ENCODE measurements at places on chromosomes 4 and X.

DNA sequence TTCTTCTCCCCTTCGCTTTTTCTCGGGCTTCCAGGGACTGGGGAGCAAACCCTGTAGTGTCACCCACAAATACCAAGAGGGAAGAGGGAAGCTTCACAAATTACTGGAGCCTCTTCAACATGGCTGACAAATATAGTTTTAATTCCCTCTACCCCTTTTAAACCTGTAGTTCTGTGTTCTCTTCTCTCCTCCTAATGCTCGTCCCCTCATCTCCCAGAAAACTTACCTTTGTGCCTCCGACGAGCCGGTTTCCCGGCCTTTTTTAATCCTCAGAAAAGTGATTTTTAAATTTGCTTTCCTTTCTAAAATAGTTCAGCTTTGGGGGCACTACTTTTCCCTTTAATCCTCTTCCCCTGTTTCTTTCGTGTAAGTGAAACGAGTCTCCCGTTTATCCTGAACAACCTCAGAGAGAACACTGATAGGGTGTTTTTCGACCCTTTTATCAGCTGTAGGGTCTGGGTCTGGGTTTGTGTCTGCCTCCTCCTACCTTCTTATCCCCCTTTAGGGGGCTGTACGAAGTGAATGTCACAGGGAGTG is 408 bp downstream of the TET2 start:
- DNase-seq, result no peak

- no peak for DNase-seq
These were observed 87.0 kb downstream of the IRF2 start for GRCh38 chr4:184387351-184387750.

DNA sequence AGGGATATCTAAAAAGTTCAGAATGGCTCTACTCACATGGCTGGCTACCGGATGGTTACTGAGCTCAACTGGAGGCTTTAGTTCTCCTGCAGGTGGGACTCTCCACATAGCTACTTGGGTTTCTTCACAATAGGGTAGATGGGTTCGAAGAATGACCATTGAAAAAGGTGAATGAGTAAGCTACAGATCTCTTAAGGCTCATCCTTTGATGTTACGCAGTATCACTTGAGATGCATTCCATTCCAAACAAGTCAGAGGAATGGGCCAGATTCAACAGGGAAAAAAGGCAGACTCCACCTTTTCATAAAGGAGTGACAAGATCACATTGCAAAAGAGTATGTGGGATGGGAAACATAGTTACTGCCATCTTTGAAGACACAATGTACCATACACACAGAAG is 52.6 kb downstream of the DDX53 start:
- no peak for DNase-seq

- no peak for DNase-seq
These were observed 324.3 kb upstream of the TAPT1 start for GRCh38 chr4:16550531-16550930.

GRCh38 chr4:87853108-87853507 is 20.3 kb downstream of the MEPE start:
- peak; percentile 5 for DNase-seq

GRCh38 chr4:108336076-108336475 is 167.3 kb upstream of the LEF1 start:
- DNase-seq, result no peak

- DNase-seq, result no peak
These were observed 96.9 kb upstream of the CASK start for GRCh38 chrX:42020225-42020624.

GRCh38 chr4:94307231-94307871 is 35.3 kb downstream of the HPGDS start:
- no peak for DNase-seq

DNA sequence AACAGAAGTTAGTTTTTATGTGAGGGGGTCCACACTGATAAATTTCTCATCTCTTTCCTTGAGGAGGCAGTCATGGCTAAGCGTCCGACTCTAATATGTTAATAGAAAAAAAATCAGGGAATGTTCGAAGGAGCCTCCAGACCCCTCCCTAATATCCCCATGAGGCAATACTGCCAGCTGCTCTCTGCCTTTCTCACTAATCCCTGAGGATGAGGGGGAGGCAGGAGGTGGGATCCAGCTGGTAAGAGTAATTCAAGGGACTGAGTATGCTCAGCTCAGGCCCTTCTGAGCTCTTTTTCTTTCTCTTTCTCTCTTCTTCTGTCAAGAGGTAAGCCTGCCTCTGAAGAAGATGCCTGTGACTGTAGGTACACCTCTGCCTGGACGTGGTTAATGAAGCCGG is 51.7 kb downstream of the PIR start:
- peak; percentile 64 for DNase-seq

DNA sequence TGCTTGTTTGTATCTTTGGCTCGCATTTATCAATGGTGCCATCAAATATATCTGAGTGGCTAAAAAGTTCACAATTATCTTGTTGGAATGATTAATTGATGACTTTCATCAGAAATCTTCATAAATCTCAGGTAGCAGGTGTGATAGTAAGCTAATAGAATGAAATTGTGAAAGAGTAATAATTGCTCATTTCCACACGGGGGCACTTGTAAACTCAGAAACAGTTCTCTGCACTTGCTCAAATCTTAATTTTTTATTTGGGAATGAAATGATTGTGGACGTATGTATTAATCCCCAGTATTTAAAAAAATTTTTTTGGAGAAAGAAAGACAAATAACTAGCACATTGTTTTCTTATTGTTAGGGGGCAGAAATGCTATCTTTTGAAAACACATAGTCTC is 132.8 kb downstream of the DTHD1 start:
- DNase-seq, result no peak

GRCh38 chr4:142812091-142812490 is 34.0 kb downstream of the INPP4B start:
- DNase-seq, result no peak

GRCh38 chr4:6692806-6693205 is 872 bp upstream of the S100P start:
- no peak for DNase-seq

- no peak for DNase-seq
These were observed 37.7 kb upstream of the FRAS1 start for GRCh38 chr4:78019414-78019813.

- no peak for DNase-seq
These were observed 874.0 kb upstream of the AGA start for GRCh38 chr4:178316211-178316610.

- no peak for DNase-seq
These were observed 50.1 kb upstream of the ACSL4 start for GRCh38 chrX:109782994-109783700.

GRCh38 chrX:40086569-40087335 is 11.0 kb downstream of the BCOR start:
- peak; percentile 49 for DNase-seq

- peak; percentile 17 for DNase-seq
These were observed 6.1 kb downstream of the SCARB2 start for GRCh38 chr4:76207549-76207948.

- DNase-seq, result no peak
These were observed 549.8 kb upstream of the PRKX start for GRCh38 chrX:4263030-4263803.

DNA sequence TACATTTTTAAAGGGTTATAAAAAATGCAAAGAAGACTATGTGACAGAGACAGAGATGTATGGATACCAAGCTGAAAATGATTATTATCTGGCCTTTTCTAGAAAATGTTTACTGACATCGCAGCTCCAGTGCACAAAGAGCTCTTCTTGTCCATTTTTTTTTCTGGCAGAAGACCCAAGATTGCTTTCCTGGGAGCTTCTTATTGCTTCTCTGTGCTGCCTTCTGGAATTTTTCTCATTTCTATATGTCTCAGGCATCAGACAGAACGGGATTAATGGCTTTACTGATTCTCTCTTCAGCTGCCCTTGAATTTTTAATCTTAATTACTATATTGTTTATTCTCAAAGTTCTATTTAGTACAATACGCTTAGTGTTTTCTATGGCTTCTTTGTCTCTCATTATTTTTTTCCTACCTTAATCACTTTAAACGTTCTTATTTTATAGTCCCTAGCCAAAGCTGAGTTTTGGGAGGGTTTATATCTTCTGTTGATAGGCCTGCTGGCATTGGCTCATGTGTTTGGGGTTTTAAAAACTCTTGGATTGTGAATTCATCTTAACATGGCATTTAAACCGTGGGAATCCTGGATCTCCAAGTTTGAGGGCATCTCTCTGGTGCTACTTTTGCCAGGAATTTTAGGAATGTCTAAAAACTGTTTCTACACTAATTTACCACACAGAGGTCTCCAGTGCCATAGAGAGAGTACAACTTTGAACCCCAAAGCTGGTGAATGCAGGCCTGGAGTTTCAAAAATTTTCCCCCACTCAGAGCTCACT is 138.9 kb upstream of the LNX1 start:
- DNase-seq, result no peak

DNA sequence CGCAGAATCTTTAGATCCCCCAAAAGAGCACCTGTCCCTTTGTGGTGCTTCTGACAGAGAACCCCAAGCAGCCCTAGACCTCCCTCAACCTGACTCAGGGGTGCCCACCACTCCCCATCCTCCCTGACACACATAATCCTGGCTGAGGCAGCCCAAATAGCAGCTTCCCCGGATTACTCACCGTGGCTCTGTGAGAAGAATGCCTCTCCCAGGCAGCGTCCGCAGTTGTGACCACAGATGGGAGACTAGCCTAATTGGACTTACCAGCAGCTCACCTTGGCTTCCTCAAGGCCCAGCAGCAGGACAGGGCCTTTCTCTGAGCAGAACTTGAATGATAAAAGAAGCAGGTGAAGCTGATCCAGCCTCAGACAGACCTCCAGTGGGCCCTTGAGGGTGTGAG is 10.3 kb upstream of the ODAPH start:
- DNase-seq, result no peak

GRCh38 chr4:45284400-45285085 is 558.2 kb upstream of the GNPDA2 start:
- no peak for DNase-seq

DNA sequence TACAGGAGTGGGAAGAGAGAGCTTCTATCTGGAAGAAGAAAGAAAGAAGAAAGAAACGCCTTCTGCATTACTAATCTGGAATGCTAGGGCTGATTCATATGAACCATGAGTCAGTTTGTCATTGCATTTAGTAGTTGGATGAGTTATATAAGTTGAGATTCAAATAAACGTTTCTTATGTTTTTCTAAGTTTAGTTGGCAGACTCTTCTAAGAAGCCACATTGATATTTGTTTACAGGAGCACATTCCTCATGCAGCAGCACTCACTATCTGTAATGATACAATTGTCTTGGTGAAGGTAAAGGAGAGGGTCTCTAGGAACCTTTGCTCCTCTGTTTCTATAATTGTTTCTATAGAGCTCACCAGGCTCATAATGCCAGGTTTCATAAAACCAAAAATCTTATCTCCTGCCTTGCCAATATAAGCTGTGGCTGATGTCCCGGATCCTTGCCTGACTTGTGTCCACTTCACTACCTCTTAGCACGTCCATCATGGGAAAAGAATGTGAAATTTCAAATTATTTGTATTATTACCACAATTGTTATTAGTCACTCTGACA is 39.5 kb downstream of the HOPX start:
- DNase-seq, result no peak

DNA sequence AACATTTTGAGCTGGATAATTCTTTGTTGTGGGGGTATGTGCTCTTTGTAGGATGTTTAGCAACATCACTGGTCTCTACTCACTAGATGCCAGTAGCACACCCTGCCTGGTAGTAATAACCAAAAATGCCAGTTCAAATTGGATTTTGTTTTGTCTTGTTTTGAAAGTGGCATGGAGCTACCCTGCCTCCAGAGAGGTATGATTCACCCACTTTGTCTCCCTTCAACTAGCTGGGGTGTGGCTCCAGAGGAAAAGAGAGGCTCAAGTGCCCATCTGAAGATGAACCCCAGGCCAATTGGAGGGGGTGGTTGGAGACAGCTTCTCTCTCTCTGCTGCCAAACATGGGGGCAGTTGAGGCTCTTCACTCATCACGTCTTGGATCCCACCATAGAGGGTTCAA is 34.5 kb downstream of the NIPAL1 start:
- DNase-seq, result no peak

All from DMS 273 treated with DMSO at 0.1 percent for 48 hours (cell line).